Kidney tubule cell (primary cell): ENCODE measurements at places on chromosomes 6 and 20.
A peak's percentile ranks its signal among the peaks of the same experiment; 100 is the strongest.

DNA sequence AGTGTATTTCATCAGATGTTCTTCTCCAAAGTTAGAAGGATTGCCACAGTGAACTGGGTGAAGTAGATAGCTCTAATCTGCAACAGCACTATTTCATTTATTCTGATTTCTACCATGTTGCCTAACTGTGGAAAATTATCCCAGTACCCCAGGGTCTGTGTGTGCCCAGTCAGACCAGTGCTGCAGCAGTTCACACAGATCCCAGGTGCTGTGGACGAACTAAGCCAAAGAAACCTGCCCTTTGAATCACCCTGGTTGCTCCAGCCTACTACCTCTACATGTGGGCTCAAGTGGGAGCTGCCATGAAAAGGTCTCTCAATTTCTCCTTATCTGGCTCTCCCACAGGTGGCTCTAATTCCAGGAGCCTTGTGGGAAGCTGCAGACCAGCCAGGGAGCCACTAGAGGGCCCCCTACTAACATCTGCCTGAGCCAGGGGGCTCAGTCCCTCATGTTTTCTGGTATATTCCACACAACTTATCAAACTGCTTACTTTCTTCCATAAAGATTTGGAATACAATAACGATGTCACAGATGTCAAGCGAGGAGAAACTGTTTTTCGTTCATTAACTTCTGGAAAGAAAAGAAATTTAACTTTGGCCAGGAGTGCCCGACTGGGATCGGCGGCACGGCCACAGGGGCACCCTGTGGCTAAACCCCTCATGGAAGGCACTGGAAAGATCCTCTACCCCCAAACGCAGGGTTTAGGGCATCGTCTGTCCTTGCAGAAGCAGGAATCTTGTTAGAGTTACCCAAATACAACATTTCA is 31.6 kb upstream of the LY86 start:
- DNase-seq: peak; percentile 46

- DNase-seq: no peak
These were observed 254.8 kb upstream of the QKI start for GRCh38 chr6:163159689-163160088.

DNA sequence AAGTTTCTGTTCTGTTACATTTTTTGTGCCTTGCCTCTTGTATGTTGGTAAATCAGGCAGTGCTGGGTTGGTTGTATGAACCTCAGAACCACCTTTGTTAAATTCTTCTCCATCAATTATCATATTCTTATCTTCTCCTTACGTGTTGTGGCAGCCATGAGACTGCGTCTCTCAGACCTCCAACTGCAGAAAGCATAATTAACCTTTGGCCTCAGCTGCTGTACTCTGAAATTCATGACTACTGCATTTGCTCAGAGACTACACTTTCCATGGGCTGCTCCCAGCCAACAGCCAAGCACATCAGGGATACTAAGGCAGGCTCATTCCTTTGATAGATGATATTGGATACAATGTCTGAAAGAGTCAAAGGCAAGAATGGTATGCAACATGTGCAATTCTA is 15.1 kb upstream of the SNX3 start:
- DNase-seq: no peak

GRCh38 chr20:38181207-38181801 is 16.2 kb upstream of the TGM2 start:
- peak; percentile 85 for DNase-seq

GRCh38 chr6:90458353-90459224 is 128.3 kb downstream of the MAP3K7 start:
- DNase-seq: peak; percentile 70

- DNase-seq: peak; percentile 82
These were observed 81.8 kb downstream of the SGK1 start for GRCh38 chr6:134235937-134236751.

GRCh38 chr6:70864401-70864800 is 92.5 kb downstream of the B3GAT2 start:
- no peak for DNase-seq

DNA sequence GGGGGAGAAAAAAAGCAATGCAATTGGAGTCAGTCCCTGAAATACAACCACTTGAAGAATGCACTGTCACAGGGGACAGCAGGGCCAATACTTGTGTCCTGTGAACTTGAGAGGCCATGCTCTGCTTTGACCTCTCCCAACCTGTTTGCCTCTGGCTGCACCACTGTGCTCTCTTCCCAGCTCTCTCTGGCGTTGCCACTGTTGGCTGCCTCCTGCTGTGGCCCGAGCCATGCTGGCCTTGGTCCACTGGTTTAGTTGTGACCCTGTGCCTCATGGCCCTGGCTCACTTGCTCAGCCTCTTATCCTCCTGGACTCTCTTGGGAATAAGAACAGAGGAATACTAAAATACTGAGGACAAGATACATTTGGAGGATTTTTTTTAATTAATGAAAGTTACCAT is 14.5 kb upstream of the FBXO30 start:
- DNase-seq: no peak

DNA sequence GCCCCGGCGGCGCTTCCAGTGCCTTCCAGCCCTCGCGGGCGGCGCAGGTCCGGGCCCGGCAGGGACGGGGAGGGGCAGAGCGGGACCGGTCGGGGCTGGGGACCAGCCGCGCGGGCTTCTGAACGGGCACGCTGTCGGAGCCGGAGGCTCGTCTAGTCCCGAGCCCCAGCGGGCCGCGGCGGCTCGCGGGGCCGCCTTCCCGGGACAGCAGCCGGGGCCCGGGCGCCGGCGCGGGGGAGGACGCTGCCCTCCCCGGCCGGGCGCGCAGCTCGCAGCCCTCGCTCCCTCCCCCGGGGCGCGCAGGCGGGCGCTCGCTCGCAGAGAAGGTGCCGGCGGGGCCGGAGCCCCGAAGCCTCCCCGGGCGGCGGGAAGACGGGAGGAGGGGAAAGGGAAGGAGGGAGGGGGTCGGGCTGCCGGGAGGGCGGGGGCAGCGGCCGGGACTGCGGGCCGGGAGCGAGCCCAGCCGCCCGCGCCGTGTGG is 696 bp upstream of the SIRPA start:
- peak; percentile 66 for DNase-seq
